ENCODE measurements at places on chromosomes 6 and 20.

DNA sequence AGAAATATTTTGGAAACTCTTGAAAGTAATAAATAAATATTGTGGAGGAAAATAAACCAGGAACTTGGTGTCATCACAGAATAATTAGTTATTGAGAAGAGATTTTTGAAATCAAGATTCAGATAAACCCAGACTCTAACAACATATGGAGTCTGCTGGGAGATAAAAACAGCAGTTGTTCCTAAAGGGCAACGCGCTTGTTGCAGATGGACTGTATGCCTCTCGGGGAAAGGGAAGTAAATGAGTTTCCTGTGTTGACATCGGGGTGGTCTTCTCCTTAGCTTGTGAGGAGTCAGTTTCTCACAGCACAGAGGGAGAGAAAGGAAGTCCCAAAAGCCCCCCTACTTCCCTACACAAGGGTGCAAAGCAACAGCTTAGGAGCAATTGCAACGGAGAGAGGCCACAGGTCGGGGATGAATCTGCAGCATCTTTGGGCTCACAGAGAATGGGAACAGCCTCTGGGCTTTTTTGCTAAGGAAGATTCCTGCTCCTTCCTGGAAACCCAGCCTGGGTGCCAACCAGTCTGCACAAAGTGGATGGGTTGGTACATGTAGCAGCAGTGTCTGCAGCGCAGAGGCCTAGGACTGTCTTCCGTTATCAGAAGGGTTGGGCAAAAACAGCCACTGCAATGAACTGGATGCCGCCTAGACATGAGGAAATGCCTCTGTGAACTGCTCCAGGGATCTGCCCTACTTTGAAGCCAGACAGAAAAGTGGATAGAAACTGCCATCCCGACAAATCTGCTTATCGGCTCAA is 603.0 kb upstream of the NRSN1 start:
- no peak for DNase-seq

GRCh38 chr6:55874316-55874715 is 1.1 kb downstream of the BMP5 start:
- no peak for DNase-seq

DNA sequence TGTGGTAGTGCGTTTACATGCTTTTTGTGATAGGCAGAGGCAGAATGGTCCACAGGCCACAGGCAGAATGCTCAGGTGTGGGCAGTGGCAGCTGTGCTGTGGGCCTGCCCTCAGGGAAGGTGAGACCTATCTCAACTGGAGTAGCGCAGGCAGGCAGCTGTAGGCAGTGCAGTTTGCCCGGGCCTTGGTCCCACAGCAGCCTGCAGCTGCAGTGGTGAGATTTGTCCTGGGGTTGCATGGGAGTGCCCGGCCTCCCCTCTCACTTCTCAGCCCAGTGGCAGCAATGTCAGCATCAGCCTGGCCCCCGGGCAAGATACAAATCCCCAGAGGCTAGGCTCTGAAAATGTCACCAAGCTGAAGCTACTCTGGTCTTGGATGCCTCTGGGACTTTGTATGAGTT is 6.1 kb upstream of the PPIL4 start:
- no peak for DNase-seq

GRCh38 chr20:48295966-48296421 is 510.7 kb upstream of the SULF2 start:
- no peak for DNase-seq

GRCh38 chr20:40750541-40751035 is 61.6 kb upstream of the MAFB start:
- no peak for DNase-seq

GRCh38 chr6:9507136-9507895 is 907.6 kb downstream of the TFAP2A start:
- DNase-seq, result no peak

GRCh38 chr6:89298680-89299465 is 16.2 kb downstream of the GABRR2 start:
- DNase-seq, result peak; percentile 74

DNA sequence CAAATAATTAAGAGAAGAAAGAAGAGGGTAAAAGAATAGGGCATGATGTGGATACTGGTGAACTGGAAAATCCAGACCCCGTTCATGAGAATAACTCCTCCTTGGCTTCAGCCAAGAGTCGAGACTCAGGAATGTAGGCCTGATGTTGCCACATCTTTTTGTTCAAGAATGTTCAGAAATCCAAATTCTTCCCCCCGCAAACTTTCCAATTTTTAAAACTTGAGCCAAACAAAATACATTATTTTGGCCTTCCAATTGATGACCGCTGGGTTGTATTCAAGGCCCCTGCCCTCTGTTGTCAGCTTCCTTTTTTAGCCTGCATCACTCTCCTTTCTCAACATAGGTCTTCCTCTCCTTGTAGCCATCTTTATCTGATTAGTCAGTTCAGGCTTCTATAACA is 106.1 kb downstream of the TNFAIP3 start:
- DNase-seq, result no peak

DNA sequence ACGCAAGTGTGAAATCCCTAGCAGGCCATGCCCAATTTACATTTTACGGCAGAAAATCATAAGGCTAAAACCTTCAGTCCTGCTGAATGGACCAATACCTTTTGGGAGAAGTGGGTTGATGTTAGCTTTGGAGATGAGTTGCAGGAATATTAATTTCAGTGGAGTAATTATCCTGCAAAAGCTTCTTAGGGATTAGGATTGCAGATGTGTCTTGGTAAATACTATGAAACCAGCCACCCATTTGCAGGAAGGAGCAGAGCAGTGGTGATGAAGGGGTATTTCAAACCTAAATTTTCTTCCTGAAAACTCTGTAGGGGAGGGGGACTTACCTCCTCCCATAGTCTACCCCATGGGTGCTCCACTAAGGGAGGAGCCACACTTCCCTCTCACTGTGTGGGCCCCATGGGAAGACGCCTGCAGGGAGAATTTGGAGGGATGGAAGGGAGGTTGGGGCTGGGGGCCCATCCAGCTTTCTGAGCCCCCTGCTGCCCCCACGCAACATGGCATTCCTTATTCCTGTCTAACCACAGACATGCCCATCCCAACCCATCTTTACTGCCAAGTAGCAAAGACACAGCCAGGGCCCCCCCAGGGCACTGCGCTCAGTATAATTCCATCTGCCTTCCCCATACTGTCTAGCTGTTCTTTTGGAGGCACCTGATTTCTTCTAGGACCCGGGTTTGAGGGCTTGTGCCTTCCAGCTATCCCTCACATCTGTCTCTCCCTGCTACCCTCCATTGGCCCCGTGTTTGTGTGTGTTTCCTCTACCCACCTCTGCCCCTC is 14.6 kb upstream of the UQCC2 start:
- DNase-seq, result no peak

GRCh38 chr6:24600903-24601302 is 45.1 kb downstream of the KIAA0319 start:
- DNase-seq, result no peak

- no peak for DNase-seq
Observed at GRCh38 chr6:45480752-45481415, 103.2 kb upstream of the SUPT3H start.

- no peak for DNase-seq
Observed at GRCh38 chr6:15439410-15440025, 193.6 kb downstream of the JARID2 start.

- no peak for DNase-seq
Observed at GRCh38 chr6:98842342-98843180, 8.2 kb downstream of the POU3F2 start.

GRCh38 chr20:44644667-44645131 is 6.8 kb downstream of the ADA start:
- no peak for DNase-seq

DNA sequence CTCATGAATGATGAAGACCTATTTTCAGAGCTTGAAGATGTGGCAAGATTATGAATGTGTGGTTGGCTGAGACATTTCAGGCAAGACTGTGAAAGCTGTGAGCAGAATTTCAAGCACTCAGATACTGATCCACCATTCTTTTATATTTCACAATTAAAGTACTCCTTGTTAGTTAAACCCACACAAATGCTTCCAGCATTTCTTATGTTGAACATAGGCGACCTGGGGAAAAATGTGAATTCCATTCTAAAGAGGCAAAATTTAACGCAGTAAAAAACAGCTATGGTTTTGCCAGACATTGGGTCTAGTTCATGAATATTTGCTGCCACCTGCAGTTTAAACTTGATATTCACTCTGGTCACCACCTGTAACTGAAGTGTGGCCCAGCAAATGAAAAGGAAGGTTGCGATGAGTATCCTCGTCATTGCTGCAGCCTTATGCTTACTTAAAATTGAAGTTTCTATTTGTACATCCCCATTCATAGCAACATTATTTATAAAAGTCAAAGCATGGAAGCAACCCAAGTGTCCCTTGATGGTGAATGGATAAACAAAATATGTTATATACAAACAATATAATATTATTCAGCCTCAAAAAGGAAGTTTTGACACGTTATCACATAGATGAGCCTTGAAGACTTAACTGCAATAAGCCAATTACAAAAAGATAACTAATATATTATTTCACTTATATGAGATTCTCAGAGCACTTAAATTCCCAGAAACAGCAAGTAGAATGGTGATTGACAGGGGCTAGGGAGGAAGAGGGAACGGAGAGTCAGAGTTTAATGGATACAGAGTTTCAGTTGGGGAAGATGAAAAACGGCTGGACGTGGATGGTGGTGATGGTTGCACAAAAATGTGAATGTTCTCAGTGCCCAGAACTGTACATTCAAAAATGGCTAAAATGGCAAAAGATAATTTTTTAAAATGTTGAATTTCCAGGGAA is 32.4 kb upstream of the FAM184A start:
- DNase-seq, result no peak

DNA sequence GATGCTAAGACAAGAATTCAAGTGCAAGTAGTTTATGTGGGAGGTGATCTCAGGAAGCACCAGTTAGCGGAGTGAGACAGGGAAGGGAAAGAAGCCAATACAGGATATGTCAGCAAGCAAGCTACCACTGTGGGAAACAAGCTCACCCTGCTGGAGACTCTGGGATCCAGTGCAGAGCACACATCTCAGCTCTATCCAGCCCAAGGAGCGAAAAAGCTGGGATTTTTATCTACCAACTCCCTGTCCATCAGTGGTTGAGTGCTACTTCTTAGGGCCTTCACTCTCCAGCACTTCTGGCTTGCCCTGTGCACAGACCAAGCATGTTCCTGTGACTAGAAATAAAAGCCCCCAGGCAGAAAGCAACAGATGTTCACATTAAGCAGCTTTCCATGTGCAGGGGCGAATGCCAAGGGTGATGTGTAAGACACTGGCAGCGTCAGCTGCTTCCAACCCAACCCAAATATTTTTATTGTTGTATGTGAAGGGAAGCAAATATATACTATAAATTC is 10.8 kb upstream of the RNF24 start:
- DNase-seq, result no peak

GRCh38 chr6:41027241-41027640 is 11.8 kb downstream of the UNC5CL start:
- no peak for DNase-seq

DNA sequence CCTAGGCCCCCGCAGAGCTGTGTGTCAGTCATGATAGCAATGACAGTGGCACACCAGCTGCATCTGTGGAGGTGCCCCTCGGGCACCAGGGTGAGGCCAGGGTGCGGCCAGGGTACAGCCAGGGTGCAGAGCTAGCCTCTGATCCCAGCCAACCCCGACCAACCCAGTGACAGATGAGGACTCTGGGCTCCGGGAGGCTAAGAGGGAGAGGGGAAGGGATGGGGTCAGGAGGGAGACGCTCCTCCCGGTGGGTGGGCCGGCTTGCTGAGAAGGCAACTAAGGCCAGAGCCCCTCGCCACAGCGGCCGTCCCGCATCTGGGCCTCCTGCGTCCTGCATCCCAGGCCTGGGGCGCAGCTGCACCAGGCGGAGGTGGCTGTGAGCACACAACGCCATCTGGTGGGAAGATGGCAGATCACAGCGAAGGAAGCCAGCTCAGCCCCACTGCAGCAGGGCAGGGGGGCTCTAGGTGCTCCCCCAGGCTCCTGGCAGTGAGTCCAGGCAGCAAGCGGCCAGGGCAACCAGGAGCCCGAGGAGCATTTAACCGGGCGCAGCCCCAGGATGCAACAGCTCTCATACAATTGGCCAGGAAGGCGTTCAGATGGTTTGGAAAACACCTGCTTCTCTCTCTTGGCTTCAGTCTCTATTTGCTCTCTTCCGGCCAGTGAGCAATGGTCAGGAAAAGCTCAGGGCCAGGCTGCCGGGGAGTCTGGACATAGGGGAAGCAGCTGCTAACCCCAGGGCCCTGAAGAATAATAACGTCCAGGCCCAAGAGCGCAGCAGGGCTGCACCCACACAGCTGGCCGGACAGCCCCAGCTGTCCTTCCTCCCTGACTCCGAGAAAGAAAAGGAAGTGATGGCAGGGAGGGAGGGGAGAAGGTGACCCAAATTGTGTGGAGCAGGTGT is 169.4 kb downstream of the TAF4 start:
- DNase-seq, result no peak

DNA sequence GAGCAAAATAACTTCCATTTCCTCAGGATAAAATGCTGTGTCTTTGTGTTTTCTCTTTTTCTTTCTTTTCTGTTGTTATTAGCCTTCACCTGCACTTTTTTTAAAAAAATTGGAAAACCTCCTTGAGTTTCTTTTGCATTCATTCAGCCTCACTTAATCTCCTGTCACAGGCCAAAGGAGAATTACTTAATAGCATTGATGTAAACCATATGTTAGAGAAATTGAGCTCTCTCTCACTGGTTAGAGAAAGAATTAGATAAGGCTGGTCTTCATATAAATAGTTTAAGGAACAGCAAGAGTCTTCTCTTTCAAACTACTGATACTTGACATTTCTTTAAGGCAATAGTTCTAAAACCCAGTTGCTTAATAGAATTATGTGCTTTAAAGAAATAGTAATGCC is 564.2 kb downstream of the TFAP2B start:
- no peak for DNase-seq

DNA sequence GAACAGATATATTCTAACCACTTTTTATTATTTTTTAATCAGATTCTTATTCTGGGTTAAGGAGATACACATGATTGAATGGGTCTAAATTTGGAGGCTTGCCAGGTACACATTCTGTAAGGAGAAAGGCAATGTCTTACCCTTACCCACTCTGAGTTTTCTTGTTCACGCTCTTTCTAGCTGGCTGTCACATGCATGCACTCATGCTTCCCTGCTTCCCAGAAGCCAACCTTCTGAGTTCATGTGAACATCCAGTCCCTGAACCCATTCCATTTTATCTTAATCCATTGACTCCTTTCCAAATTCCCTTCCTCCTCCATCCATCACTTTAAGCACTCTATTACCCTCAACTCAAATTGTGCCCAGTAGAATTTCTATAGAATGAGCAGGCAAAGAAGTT is 17.5 kb upstream of the MOCS1 start:
- DNase-seq, result no peak

- no peak for DNase-seq
Observed at GRCh38 chr20:50510706-50511542, 741 bp downstream of the PTPN1 start.

GRCh38 chr20:5171790-5172164 is 45.0 kb downstream of the CDS2 start:
- DNase-seq, result no peak

DNA sequence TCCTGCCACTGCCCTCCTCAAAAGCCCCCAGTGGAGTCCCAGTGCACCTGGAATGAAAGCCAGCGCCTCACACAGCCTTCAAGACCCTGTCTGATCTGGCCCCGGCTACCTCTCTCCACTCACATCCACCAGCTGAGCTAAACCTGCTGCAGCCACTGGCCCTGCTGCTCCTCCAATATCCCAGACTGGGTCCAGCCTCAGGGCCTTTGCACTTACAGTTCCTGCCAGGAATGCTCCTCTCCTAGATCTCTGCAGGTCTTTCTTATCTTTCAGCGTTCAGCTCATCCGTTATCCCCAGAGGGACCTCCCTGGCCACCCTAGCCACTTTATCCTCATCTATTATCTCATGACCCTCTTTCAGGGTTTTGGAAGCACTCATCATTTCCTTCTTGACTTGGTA is 68.8 kb downstream of the KCNB1 start:
- no peak for DNase-seq

GRCh38 chr6:16367571-16367970 is 129.2 kb downstream of the GMPR start:
- DNase-seq, result no peak

GRCh38 chr6:90892271-90892670 is 305.4 kb upstream of the MAP3K7 start:
- no peak for DNase-seq

All from retinal pigment epithelial cell (primary cell).